ENCODE measurements at places on chromosomes 2 and 18.

GRCh38 chr2:138964418-138964817, 184.2 kb upstream of the NXPH2 start:
- DNase-seq, result no peak

DNA sequence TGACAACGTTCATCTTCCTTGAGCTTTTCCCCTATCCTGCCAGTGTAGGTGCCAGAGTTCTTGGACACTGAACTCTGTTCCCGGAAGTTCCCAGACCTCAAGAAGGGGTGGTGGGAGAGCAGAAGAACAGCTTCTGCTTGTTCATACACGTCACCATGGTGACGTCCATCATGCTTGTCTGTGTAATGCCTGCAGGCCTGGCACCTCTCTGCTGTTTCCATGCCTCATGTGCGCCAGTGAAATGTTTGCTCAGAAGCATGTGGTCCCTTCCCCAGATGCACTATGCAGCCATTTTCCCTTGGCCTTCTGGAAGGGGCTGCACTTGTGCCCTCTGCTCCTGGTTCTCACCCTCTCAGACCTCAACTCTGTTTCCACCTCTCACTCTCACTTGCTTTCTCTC, 210.8 kb upstream of the NABP1 start:
- no peak for DNase-seq

GRCh38 chr2:70214953-70215549, 24.2 kb upstream of the C2orf42 start:
- DNase-seq, result no peak

GRCh38 chr2:238796223-238796885, 51.5 kb upstream of the TWIST2 start:
- no peak for DNase-seq

DNA sequence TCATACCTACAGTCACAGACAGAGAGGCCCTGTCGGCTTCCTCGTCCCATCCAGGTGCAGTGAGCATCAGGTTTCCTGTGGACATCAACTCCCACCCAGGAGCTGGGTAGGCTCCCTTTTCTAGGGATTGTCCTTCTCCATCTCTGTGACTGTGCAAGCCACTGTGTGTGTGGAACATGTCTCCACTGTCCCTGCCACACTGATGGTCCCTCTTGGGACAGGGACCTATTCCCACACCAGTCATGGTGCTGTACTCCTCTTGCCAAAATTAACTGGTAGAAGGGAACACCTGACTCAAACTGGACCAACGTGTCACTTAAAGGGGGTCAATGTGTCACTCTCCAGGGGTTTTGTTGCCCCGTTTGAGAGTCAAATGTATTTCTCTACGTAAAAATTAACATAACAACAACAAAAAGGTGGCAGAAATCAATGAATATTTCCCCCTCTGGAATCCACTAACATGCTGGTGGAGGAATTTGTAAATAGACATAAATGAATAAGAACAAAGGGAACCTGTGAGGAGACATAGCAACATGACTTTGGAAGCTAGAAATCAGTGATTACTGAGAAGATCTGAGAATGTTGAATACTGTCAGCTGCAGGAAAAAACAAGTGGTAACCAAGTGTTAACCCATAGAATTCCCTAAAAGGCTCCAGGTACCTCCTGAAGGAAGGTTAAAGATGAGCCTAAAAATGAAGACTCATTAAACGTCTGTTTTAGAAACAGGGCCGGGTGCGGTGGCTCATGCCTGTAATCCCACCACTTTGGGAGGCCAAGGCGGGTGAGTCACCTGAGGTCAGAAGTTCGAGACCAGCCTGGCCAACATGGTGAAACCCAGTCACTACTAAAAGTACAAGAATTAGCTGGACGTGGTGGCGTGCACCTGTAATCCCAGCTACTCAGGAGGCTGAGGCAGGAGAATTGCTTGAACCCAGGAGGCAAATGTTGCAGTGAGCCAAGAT, 40.4 kb downstream of the SH2D6 start:
- DNase-seq, result no peak

DNA sequence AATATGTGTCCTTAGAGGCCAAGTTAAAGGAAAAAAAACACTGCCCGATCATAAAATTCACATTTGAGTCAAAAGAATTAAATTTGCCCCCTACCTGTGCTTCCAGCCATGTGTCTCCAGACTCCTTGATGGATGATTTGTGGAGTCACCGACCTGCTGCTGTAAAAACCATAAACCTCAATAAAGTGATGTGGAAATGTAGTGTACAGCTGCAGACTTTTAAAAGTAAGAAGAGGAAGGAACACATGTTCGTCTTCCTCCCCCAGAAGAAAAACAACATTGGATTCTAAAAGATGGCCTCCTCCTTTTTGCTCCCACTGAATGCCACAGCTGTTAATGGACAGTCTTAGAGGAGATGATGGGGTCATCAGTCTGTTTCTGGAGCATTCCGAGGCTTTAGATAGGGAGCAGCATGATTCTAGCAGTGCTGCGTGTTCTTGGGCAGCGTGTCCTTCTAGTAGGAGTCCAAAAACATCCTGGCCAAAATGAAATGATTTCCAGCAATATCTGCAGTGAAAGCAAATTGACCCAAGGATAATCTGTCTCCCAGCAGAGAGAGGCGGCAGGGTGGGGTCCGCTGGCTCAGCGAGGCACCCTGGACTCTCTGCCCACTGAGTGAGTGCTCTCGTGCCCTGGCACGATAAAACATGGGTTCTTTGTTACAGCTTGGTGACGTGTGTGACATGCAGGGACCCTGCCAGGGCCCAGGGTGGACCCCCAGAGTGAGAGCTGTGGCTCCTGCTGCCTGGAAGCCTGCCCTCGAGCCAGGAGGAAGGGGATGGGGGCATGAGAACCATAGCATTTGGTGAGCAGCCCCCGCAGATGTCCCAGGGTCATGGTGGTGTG, 196.1 kb downstream of the FAM210A start:
- DNase-seq, result no peak

DNA sequence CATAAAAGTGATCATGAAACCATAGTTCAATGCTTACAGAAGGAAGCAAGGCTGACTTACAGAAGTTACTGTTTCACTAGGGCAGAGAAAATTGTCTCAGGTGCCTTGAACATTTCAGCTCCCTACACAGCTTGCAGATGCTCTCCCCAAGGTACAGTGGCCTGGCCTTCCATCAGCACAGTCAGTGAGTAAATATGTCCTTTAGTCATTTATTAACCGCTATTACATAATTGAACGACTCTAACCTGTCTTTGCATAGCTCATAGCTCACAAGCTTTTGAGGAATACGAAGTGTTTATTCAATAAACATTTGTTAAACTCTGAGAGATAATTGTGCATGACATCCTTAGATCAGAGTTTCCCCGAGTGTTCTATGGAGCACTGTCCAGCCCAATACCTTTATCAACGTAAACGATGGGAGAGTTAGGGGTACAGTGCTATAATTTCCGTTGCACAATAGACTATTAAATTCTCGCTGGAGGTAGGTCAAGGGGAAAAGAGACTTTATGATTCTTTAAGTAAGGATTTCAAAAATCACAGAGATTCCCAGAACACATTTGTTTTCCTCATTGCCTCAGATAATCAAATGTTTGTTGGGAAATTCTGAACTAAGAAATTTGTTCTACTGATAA, 677.8 kb downstream of the TSN start:
- no peak for DNase-seq
